ENCODE measurements at places on chromosomes 2 and 18.

GRCh38 chr2:217184242-217184641, 324.4 kb upstream of the TNP1 start:
- no peak for DNase-seq

DNA sequence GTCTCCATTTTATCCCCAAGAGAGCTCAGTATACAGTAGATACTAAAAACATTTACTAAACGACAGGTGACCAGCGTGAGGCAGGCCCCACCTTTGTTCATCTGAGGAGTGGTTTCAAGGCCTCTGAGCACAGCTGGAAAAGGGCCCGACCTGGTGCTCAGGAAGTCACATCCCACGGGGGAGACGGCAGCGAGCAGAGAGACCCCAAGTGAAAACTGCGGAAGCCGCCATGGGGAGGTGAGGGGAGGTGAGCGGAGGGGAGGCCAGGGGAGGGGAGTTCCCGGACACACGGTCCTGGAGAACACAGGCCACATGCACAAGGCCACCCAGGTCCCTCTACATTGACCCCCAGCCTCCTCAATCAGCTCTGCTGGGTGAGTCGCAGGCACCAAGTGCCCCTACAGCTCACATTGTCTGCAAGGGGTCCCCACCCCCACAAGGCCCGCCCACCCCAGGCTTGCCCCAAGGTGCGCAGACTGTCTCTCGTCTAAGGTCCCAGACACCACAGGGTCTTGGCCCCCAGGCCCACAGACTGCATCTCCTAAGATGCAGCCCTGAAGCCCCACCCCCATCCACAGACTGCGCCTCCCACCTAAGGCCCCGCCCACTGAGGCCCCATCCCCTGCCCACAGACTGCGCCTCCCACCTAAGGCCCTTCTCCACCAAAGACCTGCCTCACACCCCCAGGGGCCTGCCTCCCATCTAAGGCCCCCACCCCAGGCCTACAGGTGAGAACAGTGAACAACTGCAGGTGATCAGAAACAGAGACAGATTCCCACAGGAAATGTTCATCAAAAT, 19.1 kb downstream of the PARD6G start:
- no peak for DNase-seq

GRCh38 chr2:230781130-230781797, 68.6 kb downstream of the CAB39 start:
- peak; percentile 12 for DNase-seq

DNA sequence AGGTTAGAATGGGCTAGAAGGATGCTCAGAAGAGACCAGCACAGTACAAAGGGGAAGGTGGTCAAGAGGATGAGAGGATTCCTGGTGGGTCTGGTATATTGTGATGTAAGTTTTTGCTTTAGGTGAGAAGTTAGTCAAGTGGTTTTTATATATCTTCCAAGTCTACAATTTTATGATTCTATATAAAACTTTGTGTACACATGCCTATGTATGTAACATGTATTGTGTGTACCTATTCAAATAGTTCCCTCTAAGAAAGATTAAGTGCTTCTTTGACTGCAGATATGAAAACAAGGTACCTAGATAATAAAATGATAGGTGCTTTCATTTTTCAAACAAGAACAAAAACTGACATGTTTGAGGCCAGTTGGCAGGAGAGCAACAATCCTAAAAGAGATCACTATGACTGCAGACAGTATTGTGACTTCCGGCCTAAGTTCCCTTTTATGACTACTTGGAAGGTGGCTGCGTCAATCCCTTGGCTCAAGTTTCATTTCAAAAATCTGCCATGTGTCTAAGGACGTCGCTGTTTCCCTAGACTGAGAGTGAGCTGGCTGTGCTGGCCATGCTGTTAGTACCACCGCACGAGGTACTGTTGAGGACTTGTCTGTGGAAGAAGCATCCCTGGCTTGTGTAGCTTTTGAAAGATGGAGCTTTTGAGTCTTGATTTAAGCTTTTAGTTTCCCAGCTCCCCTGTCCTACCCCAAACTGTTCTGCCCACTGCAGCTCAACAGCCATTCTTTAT, 123.1 kb downstream of the PRPF40A start:
- no peak for DNase-seq

GRCh38 chr2:63052411-63053080, 1.9 kb downstream of the OTX1 start:
- no peak for DNase-seq

DNA sequence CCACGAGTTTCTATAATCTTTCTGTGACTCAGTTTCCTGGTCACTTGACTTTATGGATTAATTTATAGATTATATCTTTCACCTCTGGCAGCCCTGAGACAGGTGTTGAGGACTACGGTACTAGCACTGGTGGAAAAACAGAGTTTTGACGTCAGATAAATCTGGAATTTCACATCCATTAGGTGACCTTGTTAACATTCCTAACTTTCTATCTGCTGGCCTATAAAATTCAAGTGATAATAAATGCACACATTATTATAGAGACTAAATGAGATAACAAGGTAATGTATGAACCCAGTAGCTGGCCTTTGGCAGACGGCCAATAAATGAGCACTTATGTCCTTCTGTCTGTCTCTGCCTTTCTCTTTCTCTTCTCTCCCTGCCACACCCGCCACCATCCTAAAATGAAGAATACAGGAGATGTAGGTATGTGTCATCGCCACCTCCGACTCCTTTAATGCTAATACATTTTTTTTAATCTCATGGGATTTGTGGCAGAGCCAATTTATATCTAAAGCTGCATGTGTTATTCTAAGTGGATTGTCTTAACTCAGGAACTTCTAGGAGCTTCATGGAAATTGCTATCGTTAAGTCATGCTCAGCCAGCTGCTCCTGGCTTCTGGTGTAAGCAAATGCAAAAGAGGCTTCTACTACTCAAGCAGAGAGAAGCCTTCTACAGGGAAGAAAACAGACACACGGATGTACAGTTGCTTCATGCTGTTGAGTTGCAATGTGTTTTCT, 2.3 kb downstream of the TM4SF20 start:
- DNase-seq, result no peak

DNA sequence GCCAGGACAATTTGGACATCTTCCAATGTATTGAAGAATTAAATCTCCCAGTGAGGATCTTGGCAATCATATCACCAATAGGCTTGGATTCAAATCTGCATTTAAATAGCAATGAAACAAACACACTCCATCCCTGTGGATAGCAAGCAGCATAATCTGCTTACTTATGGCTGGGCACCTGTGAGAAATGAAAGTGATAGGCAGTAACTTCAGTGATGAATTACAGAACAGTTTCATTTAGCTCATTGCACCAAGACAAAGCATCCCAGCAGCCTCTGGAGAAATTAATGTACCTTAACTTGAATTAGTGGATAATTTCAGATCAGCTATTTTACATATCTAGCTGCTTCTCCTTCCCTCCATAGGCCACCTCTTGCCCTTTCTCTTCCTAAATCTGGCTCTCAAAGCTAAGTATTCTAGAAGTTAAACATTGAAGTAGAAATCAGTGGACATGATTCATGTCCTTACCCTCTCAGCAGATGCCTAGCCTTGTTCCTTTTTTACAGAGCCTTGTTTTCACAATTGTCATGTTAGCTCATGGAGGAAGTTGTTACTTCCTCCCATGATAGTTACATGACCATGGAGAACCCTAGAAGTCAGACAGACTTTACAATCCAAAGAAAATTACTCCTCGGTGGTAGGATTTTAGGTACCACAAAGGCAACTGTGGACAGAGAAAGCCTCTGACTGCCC, 88.5 kb upstream of the TACR1 start:
- DNase-seq, result no peak

DNA sequence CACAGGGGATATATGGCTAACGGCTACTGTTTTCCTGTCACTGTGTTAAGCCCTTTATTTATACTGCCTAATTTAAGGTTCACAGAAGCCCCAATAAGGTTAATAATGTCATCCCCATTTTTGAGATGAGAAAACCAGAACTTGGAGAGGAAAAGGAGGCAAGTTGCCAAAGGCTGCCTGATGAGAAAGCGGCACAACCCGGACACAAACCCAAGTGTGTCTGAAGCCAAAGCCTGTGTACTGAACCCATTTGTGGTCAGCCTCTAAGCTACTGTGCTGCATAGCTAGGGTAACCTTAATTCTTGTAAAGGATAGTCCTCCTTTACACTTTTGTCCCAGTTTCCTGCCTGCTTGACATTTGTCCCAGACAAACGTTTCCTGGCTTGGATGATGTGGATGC, 954.7 kb upstream of the FANCL start:
- DNase-seq, result no peak

GRCh38 chr2:24123195-24123921, at the start of the genes FAM228B and PFN4:
Gene FAM228B (plus strand): TSS chr2:24123469. CDS start chr2:24124362, 893 bp downstream.
Gene PFN4 (minus strand): TSS chr2:24123334. CDS start chr2:24122535, 799 bp downstream.
- no peak for DNase-seq

GRCh38 chr2:121625953-121626352, 23.3 kb downstream of the CLASP1 start:
- DNase-seq, result no peak

- DNase-seq, result no peak
Observed at GRCh38 chr2:126914811-126915500, 16.3 kb downstream of the TEX51 start.

- DNase-seq, result no peak
Observed at GRCh38 chr2:182705761-182706160, 10.3 kb upstream of the DNAJC10 start.

DNA sequence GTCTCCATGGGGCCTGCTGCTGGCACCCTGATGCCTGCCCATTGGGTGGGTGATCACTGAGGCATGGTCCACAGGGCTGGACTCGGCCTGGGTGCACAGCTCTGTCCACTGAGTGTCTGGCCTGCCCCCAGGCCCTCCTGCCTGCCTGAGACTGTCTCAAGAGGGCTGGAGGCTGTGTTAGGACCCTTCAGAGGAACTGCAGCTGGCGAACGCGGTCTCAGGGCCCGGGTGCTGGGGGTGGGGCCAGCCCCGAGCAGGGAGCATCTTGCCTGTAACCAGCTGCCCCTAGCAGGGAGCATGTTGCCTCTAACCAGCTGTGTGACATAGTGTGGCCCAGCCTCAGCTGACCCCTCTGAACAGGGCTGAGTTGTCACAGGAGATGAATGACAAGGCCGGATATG, 50.0 kb downstream of the TWIST2 start:
- no peak for DNase-seq

DNA sequence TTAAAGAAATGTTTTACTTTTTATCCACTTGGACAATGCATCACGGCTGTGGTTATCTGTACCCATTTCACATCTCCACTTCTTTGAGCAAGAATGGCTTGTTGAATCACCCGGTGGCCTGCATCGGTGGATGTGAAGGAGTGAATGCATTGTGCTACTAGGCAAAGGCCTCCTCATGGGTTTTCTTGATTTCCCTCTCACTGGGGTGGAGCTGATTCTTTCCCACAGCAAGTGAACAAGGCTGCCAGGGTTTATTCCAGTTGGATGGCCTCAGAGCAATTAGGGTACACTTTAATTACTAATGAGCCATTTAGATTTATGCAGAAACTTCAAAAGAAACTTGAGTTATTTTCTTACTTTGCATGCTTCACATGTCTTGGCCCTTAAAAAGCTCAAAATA, 387.1 kb downstream of the RND3 start:
- DNase-seq, result no peak

DNA sequence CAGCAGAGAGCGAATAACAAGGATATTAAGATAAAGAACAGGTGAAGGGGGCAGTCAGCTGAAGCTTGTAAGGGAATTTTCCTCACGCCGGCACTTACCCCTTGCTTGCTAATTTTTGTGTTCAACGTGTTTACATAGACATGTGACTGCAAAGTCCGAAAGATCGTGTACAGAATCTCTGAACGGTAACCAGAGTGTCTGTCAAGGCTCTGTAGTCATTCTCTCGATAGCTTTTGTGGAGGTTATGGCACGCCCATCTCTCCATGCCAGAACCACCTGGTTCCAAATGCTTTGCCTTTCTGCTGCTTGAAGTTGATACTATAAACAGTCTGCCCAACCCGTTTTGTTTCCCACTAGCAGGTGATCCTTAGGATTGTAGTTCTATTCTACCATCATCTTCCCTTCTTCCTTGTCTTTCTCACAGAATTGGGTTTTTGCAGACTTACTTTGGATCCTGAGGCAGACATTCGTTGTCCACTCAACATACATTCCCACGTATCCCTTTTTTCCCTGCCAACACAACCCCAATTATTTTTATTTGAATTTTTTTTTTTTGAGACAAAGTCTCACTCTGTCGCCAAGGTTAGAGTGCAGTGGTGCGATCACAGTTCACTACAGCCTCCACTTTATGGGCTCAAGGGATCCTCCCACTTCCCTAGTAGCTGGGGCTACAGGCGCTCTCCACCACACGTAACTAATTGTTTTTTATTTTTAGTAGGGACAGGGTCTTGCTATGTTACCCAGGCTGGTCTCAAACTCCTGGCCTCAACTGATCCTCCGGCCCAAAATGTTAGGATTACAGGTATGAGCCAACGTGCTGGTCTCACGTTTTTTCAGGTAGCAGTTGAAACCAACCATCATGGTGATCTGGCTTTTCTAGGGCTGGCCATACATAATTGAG, 1.3 kb upstream of the USP34 start:
- DNase-seq, result no peak

DNA sequence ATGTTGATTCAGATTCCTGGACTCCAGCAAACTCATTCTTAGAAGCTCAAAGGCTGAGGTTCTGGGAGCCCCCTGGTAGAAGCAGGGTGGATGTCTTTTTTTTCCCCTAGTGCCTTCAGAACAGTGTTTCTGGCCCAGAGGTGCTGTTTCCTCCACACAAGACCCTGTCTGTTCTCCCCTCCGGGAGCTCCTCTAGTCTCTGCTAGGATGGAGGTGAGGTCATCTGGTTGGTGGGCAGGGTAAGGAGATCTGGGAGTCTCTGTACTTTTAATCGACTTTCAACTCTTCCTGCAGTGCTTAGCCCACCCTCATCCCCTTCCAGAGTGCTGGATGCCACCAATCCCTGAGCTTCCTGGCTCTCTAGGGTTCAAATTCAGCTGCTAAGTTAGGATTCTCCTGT, 192.0 kb downstream of the SH3BP4 start:
- no peak for DNase-seq

GRCh38 chr18:64090876-64091275, 58.0 kb downstream of the LINC00305 start:
- DNase-seq, result no peak

DNA sequence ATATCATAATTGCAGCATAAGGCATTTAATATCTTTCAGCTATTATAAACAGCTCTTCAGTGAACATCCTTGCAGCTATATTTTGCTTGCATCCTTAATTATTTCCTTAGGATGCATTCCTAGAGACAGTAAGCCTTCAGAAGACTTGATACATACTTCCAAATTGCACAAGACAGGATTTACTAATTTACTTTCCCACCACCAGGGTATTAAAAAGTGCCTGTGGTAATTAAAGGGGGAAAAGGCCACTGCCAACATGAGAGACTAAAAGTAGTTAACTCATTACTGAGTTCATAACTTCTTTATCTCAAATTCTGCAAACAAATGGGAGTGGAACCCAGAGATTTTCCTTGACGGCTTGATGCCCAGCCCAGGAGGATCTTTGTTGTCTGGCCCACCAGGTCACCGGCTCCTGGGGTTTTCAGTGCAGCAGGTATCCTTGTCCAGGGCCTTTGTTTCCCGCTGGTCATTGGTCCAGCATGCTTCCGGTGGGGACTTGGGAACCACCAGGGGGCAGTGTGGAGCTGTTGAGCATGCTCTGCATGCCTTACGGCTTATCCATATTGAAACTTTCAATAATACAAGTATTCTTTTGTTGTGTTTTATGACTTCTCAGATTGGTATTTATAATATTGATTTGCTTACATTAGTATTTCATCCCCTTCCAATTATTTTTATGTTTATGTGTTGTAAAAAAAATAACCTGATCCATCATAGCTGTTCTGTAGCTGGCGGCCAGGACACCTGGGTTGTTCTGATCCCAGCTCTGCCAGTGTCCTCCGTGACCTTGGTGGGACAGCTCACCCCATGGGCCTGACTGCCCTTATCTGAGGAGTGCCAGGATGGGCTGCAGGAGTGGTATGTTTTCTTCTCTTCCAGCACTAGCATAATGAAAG, 61.4 kb downstream of the TGOLN2 start:
- peak; percentile 60 for DNase-seq

- DNase-seq, result no peak
Observed at GRCh38 chr2:213806125-213806726, 522.0 kb downstream of the SPAG16 start.

All from stimulated activated CD8-positive, alpha-beta memory T cell treated with anti-CD3 and anti-CD28 coated beads, Interleukin-4, amount 100 ng/mL, for 4 hours (primary cell).